ENCODE measurements at places on chromosomes 1 and 21.
A peak's percentile ranks its signal among the peaks of the same experiment; 100 is the strongest.

DNA sequence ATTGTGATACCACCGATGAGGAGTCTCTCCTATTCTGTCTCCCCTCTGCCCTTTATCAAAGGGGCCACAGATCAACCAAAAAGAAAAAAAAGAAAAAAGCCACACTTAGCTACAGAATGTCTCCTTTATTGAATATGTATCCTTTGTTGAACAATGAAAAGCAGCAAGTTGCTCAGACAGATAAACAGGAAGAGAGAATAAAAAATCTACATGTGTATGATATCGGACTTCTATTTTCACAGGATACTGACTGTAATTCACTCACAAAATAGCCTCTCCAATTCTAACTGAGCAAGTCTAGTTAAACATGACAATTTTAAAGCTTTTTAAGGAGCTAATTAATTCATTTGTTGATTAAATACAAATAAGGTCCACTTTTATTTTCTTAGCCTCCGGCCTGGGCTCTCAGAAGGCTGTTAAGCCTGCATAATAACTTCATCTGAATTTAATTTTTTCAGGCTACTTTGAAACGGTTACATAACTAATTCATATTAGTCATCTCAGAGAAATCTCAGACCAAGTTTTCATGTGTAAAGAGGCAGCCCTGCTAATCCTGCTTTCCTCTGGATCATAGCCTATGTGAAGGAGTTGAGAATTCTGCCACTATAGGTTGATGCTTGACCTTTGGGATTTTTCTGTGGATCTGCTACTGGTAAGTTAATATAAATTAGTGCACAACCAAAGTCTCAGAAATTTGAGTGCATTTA, 304.1 kb upstream of the NR5A2 start:
- no peak overlapping the region for H3K4me3 ChIP-seq
- no peak for DNase-seq
- H3K27me3 ChIP-seq, result no peaks in the 10 kb centered on the region
- H3K36me3 ChIP-seq, result no peaks in the 10 kb centered on the region
- H3K27ac ChIP-seq, result no peak overlapping the region

- H3K36me3 ChIP-seq, result no peaks in the 10 kb centered on the region
- no peak overlapping the region for H3K27ac ChIP-seq
- no peak overlapping the region for H3K4me3 ChIP-seq
- DNase-seq, result no peak
- no peaks in the 10 kb centered on the region for H3K27me3 ChIP-seq
These were observed 2.2 kb upstream of the SPRR4 start for GRCh38 chr1:152968248-152968647.

- no peak overlapping the region for H3K4me3 ChIP-seq
- H3K36me3 ChIP-seq, result no peaks in the 10 kb centered on the region
- DNase-seq, result no peak
- no peaks in the 10 kb centered on the region for H3K27me3 ChIP-seq
These were observed 81.3 kb upstream of the SELENON start for GRCh38 chr1:25718732-25719131.

DNA sequence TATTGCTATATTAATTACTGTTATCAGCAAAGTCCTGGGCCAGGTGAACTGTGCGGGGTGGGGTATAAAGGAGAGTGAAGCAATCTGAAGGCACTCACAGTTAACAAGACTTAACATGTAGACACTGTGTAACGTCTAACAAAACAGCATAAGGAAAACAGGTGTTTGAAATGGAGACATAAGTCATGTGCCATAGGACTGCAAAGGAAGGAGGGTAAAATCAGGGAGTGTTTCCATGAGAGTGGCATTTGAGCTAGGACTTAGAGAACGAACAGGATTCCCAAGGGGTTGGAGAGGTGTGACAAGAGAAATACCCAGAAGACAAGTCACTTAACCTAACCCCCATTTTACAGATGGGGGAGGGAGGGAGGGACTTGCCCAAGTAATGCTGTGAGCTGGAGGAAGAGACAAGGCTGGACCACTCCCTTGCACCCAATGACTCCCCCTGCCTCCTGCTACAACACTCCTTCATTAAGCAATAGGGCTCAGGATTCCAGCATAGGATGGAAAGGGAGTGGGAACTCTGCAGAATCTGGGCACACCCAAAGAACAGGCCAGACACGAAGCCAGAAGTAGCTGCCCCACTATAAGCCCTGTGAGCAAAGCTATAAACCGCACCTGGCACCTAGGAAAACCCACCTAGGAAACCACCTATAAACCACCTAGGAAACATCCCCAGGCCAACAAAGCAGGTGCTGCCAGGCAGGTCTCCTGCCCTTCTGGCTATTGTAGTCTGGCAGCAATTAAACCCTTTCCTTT, 6.6 kb downstream of the PEF1 start:
- H3K27me3 ChIP-seq, result no peaks in the 10 kb centered on the region
- H3K4me3 ChIP-seq, result no peak overlapping the region
- DNase-seq, result no peak
- no peaks in the 10 kb centered on the region for H3K36me3 ChIP-seq

DNA sequence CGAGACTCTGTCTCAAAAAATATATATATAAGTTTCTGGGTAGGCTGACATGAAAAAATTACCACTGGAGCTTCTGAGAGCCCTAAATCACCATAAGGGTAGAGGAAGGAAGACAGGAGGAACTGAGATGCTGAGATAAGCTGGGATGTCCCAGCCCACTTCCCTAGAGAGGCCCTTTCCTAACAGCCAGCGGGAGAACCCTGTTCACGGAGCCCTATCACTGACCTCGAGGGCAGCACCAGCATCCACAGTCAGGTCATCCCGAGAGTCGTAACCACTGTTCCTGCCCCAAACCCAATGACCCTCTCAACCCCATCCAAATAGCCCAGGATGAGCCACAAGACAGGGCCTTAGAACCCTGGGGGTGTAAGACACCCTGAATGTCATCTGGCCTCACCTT, 77.5 kb downstream of the CD34 start:
- DNase-seq, result no peak
- peaks cover 8% of the 10 kb centered on the region for H3K4me1 ChIP-seq
- no peaks in the 10 kb centered on the region for H3K27me3 ChIP-seq

DNA sequence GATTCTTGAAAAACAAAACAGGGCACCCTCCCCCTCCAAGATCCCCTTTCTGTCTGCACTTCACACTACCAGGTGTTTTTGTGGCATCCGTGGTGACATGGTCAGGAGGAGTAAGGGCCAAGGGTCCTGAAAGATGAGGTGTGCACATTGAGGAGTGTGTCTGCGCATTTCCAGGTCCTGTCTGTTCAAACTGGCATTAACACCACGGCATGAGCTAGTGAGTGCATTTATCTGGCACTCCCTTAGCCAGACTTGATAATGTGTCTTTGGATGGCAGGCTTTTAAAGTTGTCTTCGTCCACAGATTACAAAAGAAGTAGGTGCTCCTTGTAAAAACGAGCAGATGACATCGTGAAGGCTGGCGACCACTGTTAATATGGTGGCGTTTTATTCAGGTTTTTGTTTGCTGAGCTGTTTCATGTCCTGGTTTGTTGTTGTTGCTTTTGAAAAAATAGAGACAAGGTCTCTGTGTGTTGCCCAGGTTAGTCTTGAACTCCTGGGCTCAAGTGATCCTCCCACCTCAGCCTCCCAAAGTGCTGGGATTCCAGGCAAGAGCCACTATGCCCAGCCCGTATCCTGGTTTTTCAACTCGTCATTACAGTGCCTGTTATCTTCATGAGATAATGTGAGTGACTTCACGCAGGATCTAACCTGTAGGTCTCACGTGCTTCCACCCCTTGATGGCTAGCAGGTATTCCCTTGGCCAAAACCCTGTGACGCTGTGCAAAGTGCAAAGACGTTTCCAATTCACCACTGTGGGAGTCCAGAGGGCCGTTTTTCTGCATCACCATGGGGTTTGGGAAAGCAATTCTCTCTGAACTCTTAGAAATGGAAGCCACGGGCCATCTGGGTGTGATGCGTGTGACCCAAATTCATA, 4.2 kb downstream of the TMEM51 start:
- peak overlapping the region; percentile 82 for H3K27ac ChIP-seq
- H3K4me3 ChIP-seq, result no peak overlapping the region
- H3K36me3 ChIP-seq, result no peaks in the 10 kb centered on the region
- no peak for DNase-seq
- no peaks in the 10 kb centered on the region for H3K27me3 ChIP-seq

GRCh38 chr1:183834568-183834967, 29.6 kb downstream of the RGL1 start:
- DNase-seq, result no peak
- H3K4me1 ChIP-seq, result no peaks in the 10 kb centered on the region
- no peaks in the 10 kb centered on the region for H3K36me3 ChIP-seq
- H3K27me3 ChIP-seq, result no peaks in the 10 kb centered on the region
- H3K27ac ChIP-seq, result no peak overlapping the region

- H3K27me3 ChIP-seq, result no peaks in the 10 kb centered on the region
- H3K27ac ChIP-seq, result peak overlapping the region; percentile 75
- H3K4me3 ChIP-seq, result no peak overlapping the region
- no peaks in the 10 kb centered on the region for H3K36me3 ChIP-seq
These were observed 58.4 kb upstream of the SSBP3 start for GRCh38 chr1:54464477-54465146.
